ENCODE measurements at places on chromosomes 3 and 15. TPM values are rescaled to one million over a fixed set of nuclear protein-coding genes. Genes with fewer than 3 reads are reported as not detected.

DNA sequence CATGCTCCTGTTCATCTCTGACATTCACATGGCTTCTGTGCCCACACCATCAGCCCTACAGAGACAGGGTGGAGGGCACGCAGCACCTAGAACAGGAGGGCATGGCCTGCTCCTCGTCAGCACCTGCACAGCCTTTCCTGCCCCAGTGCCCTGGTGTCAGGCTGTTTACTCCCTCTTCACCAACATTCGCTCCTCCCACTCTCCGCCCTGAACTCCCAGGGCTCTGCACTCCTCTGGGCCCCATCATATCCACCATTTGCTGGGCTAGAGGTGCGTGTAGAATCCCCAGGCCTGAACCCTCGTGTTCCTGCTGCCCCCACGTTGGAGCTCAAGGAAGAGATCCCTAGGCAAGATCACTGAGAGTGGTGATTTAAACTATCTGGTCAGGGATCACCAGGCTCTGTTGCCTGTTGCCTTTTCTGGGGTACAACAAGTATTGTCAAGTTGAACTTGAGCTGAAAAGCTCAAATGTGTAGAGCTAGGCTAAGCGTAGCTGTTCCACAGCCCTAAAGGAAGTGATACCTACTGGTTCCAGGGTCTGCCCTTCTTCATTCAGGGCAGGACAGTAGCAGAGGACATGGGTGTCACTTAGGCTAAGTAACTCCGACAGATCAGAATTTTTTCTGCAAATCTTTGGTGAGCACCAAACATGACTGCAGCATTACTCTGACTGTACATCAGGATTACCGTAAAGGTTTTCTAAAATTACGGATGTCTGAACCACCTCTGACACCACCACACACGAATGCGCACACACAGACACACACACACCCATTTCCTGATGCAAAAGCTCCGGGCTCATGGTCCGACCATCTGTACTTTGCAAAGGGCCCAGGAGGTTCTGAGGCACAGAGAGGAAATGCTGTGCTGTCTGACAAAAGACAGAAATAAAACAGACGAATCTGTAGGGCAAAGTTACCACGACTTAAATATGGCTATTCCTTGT is 43.7 kb upstream of the GNB5 start:
- no peak for DNase-seq

The TGM4 gene
- total RNA-seq = not detected

The CCRL2 gene
- 3.7 TPM for total RNA-seq

The MINDY2 gene
- 5.3 TPM for total RNA-seq

GRCh38 chr15:35624881-35625280 is 78.9 kb upstream of the DPH6 start:
- DNase-seq = no peak

GRCh38 chr3:66259566-66260255 is 38.9 kb downstream of the SLC25A26 start:
- no peak for DNase-seq

DNA sequence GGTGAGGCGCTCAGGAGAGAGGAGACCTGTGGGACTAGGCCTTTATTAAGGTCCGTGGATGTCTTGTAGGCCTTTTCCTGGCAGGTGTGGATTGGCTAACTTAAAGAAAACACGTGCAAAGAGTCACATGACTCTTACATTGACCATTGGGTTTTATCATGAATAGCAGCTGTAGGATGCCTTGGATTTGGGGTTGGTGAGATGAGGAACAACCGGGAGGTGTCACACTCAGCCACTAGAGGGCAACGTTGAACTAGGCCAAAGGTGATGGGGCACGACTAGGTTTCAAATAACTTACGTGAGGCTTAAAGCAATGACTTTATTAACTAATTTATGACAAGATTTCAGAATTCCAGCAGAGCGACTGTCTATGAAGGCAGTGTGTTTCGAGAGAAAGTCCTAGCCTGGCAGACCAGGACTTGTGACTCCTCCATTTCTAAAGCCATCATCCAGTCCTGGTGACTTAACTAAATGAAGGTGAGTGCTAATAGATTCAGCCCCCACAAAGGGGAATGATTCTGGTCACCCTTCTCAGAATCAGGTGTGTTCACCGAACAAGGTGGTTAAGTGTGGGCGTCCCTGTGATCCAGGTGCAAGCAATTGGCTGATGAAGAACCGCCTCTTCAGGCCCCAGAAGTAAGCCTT is 345.6 kb downstream of the MCTP2 start:
- DNase-seq = peak; percentile 32

GRCh38 chr15:34855413-34855812 is 60.1 kb upstream of the ACTC1 start:
- DNase-seq = peak; percentile 79

The ARL14 gene
- 0.68 TPM for total RNA-seq

DNA sequence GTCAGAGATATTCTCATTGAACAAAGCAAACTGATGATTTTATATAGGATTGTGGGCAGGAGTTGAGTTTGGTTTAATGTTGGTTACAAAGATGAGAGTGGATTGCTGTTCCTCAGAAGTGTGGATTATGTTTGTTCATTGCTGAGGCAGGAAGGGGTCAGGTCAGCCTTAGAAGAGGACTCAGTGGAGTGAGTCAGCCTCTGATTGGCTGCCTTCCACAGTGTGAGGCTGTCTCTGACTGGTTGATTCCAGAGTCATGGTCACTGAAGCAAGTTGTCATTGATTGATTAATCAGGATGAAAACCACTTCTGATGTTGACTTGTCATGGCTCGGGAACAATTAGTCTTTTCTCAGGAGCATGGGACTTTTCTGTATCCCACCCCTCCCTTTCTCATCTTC is 36.2 kb downstream of the KBTBD12 start:
- DNase-seq = peak; percentile 58

The DOCK3 gene
- 1.4 TPM for total RNA-seq

The LRTM1 gene
- total RNA-seq = not detected

GRCh38 chr15:70023064-70023768 is 74.5 kb downstream of the TLE3 start:
- DNase-seq = peak; percentile 86
